ENCODE measurements at places on chromosomes 4 and X.

DNA sequence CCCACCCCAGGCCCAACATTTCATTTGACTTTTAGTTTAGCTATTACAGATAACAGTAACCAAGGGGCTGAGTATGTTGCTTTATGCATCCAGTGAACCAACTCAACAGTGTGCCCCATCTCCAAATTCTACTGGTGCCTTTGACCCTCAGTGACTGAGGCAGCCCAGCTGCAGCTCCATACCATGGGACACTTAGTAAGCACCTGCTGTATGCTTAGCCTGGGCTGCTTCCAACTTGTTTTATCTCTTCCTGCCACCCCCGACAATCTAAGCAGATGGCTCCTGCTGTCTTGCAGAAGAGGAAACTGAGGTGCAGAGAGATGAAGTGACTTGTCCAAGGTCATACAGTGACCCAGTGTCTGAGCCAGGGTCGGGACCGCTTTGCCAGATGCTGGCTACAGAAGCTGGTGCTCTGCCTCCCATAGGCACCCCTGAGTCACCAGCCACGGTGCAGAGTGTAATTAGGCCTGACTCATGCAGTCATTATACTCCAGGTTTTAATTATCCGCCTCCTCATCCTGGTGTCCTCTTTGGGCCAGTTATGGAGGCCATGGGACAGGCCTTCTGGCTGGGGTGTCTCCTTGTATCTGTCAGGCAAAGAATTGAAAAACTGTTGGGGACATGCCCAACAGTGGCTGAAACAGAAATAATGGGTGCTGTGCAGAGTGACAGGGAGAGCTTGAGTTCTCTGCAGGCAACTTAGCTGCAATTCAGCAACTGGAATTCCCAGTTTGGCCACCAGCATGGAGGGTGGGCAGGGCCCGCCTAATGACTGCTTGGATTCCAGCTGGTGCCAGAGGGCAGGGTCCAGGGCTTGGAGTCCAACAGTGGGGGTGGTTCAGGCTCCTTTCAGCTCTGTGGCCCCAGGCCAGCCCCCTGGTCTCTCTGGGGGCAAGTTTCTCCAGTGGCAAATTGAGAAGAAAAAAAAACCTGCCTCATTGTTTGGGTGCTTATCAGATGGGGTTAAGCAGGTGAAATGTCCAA, 8.2 kb upstream of the GPR78 start:
- no peak for DNase-seq

GRCh38 chr4:169098532-169098931, 88.5 kb upstream of the CBR4 start:
- DNase-seq, result no peak

- peak; percentile 47 for DNase-seq
These were observed 908 bp downstream of the PCDH10 start for GRCh38 chr4:133149932-133150471.

DNA sequence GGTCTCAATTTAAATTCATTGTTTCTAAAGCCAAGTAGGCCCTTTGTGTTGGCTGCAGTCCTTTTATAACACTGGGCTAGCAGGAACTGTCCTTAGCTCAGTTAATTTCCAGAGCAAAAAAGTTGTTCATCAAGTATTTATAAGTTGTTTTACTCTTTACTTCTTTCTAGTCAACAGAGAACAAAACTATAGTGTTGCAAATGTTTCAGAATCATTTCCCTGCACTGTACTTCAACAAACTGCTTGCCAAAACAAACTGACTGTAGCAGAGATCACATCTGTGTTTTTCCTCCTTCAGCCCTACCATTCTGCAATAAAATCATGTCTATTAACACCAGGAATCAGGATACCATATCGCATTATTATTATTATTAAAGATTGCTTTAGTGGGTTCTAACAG, 168.5 kb upstream of the SH3RF1 start:
- no peak for DNase-seq

- no peak for DNase-seq
These were observed 227.2 kb downstream of the ANK2 start for GRCh38 chr4:113276464-113277170.

GRCh38 chr4:42747971-42748370, 91.1 kb upstream of the ATP8A1 start:
- no peak for DNase-seq

DNA sequence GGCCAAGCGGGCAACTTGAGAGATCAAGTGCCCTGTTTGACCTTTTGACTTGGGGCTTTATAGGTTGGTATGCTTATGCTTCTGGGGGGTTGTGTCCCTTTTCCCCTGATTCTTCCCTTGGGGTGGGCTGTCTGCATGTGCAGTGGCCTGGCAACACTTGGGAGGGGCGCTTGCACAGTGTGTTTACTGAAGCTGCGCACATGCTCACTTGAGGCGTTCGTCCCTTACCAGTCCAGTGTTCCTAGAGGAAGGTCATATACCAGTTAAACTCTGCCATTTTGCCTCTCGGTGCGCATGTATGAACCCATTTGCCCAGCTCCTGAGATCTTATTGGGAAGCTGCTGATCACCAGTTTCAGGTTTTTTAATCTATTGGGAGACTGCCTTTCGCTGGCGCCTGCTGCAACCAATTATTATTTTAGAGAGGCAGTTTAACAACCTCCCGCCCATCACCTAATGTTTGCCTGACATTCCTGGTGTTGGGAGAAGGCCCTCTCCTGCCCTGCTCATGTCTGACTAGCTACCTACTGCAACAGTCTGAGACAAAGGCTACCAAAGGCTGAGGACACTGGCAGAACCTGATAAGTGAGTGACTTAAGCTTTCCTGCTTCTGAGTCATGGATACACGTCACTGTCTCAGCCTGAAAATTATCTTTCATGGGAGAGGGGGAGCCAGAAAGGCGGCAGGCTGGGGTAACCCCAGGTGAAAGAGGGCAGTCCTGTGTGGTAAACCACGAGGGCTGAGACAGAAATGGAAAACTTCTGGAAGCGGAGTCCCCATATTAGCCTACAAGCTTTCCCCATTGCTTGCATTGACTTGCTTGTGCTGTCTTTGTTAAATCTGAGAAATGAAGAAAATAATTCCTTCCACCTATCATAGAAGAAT, 97.6 kb downstream of the CPE start:
- DNase-seq, result no peak

DNA sequence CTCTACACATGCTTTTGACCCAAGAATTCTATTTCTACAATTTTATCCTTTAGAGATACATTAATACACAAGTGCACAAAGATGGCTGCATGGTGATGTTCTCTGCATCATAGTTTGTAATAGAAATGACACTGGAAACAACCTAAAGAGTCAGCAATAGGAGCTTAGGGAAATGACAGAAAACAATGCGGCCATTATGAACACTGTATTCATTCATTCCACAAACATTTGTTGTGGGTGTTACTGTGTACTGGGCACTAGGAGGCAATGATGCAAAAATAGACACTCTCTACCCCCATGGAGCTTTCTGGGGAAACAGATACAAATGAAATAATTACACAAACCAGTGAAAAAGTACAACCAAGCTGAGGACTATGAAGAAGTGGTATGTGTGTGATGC, 32.0 kb downstream of the IDS start:
- DNase-seq, result no peak

DNA sequence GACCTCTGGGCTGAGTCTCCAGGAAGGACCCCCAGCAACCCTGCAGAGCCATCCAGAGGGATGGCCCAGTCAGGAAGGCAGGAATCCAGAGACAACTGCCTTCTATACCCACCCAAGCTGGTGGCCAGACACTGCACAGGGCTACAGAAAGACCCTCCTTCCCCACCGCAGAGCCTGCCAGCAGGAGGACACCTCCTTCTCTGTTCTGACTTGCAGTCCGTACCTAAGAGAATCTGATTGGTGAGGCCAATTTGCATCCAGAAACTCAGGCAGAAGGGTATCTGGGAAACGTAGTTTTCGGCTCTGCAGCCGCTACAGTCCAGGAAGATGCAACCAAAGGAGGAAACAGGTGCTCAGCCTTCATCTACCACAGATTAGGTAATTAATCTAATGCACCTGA, 155.4 kb upstream of the FRG1 start:
- DNase-seq, result no peak

GRCh38 chr4:25770847-25771246, 91.9 kb downstream of the SEL1L3 start:
- no peak for DNase-seq

- no peak for DNase-seq
These were observed 183.7 kb downstream of the NSUN7 start for GRCh38 chr4:40933272-40934053.

- no peak for DNase-seq
These were observed 24.0 kb downstream of the TECRL start for GRCh38 chr4:64385220-64385619.

- DNase-seq, result no peak
These were observed 1178.4 kb upstream of the PCDH7 start for GRCh38 chr4:29541757-29542156.

DNA sequence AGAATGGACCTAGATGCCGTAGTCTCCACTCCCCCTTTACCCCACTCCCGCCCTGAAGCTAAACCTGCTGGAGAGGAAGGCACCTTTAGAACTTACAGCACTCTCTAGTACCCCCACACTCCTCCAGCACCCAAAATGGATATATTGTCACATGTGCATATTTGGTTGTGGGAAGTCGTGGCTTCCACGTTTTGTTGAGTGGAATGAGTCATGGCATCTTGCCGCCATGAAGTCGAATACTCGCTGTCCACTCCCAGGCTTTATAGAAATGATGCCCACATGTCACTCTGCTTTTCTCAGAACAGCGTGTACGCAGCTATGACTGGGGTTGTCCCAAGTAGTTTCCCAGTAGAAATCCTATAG, 545 bp downstream of the ABCE1 start:
- DNase-seq, result peak; percentile 84

All from activated CD4-positive, alpha-beta T cell treated with anti-CD3 and anti-CD28 coated beads, Interleukin-2, amount 10 ng/mL, durations not matched to agents 24 days and 14 days (primary cell).